A673 (cell line): ENCODE measurements at places on chromosomes 6 and 20.

DNA sequence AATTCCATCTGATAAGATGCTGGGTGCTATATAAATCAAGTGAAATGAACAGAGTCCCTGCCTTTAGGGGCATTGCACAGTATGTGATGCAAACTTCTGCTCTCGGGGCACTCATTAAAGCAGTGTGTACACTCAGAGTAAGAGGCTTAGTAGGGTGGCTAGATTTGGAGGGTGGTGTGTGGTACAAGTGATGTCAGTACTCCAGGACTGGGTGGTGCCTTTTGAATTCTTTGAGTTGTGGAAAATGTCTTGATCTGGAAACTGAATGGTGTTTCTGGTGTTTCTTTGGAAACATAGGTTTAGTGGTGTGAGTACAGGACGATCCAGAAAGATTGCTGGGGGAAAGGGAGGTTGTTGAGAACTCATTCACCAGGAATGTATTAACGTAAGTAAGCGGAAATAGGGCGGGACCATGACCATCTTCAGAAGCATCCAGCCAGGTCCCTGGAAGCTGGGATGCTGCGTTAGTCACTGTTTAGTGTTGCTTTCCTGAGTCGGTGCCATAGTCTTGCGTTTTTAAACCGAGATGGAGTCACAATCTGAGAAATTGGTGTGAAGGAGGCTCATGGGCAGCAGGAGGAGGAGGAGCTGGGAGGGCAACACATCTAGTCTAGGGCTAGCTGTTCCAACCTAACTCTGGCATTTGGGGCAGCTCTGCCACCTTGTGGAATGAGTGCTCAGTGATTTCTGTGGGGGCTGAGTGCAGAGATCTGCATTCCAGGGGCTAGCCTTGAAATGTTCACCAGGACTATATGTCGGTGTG, 70.3 kb downstream of the SCAND1 start:
- DNase-seq = peak; percentile 88

- peak; percentile 72 for DNase-seq
Observed at GRCh38 chr6:149586149-149586548, 20.0 kb downstream of the GINM1 start.

GRCh38 chr20:42706759-42707158, 482.9 kb downstream of the PTPRT start:
- no peak for DNase-seq

GRCh38 chr6:6711832-6712448, 123.4 kb downstream of the LY86 start:
- DNase-seq = no peak

- no peak for DNase-seq
Observed at GRCh38 chr6:115717062-115717461, 343.6 kb downstream of the FRK start.

DNA sequence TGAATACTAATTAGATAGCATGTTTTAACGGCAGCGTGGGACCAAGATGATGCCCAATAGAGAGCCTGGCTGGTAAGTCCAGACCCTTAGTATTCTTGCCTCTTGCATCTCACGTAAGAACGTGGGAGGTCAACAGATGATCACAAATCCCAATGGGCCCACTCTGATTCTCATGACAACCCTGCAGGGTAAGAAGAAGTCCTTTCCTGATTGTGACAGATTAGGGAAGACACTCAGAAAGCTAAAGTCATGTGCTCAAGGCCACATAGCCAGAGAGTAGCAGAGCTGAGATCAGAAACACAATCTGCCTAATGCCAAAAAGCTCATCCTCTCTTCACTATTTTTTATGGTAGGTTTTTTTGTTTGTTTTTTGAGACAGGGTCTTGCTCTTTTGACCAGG, 103.8 kb downstream of the RALGAPA2 start:
- no peak for DNase-seq

DNA sequence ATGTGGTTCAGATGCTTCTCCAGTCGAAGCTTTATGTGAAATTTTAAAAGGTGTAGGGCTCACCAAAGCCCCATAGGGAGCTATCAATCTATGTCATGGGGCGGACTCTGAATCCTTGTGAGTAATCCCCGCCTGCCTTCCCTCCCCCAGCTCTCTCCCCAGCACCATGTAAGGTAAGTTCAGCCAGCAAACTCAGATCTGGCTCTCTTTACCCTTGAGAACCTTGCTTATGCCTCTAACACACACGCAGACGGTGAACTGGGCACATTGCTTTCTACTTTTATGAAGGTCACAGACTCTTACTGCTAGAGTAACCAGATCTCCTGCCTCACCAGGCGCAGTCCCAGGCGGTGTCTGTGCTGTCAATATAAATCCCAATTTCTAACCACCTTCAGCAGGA, 82.6 kb upstream of the CNKSR3 start:
- DNase-seq = no peak

GRCh38 chr20:34037121-34037520, 43.4 kb downstream of the RALY start:
- DNase-seq = no peak

DNA sequence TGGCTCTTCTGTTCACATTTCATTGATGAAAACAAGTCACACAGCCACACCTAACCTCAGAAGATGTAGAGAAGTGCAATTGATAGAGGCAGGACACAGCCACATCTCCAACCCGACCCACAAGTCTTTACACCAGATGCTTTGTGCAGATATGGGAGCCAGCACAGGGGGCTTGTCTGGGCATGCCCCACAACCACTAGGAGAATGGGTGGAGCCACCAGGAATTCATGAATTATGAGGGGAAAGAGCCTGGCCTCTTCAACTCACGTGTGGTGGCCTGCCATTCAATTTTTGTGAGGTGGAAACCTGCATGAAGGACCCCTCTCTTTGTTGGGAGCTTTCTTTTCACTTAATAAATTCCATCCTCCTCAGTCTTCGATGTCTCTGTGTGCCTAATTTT, 79.1 kb downstream of the OGFRL1 start:
- no peak for DNase-seq

- DNase-seq = no peak
Observed at GRCh38 chr6:112574190-112574589, 227.1 kb downstream of the RFPL4B start.

- peak; percentile 11 for DNase-seq
Observed at GRCh38 chr6:106637717-106638341, 8.5 kb downstream of the QRSL1 start.

DNA sequence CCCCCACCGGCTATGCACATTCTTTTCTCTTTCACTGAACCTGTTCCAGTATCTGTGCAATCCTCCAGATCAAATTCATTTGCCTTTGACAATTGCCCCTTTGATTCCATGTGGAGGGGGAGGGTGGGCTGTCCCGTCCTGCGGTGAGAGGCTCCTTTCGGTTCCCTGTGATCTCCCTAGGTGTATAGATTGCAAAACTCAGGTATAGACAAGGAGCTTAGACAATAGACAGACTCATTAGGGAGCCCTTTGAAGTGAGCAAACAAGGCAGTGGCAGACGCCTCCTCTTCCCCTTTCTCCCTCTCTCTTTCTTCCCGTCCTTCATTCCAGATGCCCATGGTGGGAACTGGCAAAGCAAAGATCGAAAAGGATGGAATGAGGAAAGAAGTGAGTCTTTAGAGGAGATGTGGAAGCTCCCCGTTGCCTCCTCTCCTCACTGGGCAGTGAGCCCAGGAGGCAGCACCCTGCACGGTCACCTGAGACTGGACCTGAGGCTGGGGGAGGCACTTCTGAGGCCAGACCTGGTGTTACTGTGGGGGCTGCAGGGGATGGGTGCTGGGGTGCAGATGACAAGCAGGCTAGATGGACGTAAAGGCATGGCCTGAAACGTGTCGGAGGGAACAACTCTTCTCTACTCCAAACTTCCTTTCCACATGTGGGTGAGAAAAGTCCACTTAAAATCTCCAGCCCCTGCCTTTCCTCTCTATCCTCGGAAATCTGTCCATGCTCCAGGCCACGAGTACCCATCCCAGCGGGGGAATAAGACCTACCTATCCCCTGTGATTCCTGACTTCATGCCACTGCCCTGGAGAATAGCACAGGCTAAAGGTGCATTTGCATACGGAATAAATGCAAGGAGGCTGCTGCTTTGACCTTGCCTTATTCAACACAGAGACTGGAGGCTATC, 256.6 kb upstream of the FOXQ1 start:
- DNase-seq = no peak

- DNase-seq = no peak
Observed at GRCh38 chr6:157430834-157431233, 49.8 kb downstream of the ZDHHC14 start.

- DNase-seq = no peak
Observed at GRCh38 chr20:45378191-45378590, at the start of gene TP53TG5. TSS of gene TP53TG5 (minus strand) at chr20:45378325. CDS start at chr20:45378236, 89 bp downstream.

DNA sequence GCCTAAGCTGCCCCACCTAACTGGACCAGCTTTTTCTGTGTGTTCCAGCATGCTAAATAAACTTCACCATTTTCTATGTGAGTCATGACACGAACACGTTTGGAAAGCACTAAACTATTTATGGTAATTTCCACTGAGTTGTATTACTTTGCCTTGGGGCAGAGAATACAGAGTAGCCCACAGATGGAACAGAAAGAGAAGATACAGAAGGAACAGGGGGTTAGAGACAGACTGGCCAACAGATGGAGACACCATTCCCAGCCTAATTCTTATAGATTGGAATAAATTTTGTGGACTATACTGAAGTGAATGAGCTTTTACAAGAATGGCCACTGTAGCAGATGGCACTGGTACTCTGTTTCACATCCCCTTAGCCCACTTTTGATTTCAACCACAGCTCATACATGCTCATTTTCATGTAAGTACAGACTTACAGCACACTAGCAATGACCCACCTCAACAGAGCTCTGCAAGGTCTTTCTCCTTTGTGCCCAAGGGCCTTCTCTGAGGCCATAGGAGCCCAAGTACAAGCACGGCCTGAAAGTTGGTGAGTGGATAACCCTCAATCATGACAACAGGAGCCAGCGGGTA, 13.1 kb upstream of the NT5DC1 start:
- no peak for DNase-seq
